ENCODE measurements at places on chromosomes 5 and 9.

- DNase-seq: no peak
Observed at GRCh38 chr5:120007598-120007997, 378.2 kb downstream of the FAM170A start.

DNA sequence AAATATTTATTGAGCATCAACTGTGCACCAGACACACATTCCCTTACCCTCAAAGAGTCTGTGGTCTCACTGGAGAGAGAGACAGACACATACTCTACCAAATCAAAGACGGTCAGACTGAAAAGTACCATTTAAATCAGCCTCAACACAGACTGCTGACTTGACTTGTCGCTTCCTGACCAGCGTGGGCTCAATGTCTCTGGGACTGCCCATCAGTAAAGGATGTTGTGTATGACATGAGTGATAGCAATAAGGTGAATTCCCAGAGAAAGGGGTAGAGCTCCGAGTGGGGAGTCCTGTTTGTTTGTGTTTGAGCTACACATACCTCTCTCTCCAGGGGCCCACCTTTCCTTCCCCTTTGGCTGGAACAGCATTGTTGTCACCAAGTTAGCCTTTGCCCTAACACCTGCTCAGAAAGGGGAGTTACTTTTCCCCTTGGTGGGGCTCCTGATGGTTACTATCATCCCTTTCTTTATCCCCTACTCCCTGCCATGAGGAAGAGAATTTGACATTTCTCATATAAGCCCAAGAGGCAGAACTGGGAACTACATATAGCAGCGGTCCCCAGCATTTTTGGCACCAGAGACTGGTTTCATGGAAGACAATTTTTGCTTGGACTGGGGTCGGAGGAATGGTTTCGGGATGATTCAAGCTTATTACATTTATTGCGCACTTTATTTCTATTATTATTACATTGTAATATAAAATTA, 33.9 kb downstream of the NR4A3 start:
- no peak for DNase-seq

DNA sequence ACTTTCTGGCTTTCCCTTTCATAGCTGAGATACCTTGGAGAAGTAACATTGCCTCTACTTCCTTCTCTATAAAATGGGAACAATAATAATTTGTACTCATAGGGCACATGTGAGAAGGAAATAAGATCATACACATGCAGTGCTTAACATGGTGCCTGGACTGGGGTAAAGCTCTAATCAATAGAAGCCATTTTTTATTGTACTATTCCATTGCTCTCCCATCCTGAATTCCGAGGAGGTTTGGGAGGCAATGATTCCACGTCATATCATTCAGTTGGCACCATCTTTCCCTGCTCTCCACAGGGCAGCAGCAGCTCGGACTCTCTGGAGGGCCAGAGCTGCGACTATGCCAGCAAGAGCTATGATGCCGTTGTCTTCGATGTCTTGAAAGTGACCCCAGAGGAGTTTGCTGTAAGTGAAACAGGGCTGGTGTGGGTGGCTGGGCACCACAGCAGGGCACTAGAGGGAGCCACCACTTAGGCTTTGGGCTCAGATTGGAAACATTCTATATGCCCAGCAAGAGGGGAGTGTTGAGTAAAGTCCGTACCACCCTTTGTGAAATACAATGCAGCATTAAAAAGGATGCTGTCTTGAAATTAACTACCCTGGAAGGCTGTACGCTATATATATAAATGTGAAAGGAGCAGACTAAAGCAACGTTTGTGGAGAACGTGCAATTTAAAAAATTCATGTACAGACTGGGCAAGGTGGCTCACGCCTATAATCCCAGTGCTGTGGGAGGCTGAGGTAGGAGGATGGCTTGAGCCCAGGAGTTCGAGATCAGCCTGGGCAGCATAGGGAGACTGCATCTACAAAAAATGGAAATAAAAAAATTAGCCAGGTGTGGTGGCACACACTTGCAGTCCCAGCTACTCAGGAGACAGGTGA, 51.2 kb downstream of the RALGPS1 start:
- DNase-seq: peak; percentile 67

DNA sequence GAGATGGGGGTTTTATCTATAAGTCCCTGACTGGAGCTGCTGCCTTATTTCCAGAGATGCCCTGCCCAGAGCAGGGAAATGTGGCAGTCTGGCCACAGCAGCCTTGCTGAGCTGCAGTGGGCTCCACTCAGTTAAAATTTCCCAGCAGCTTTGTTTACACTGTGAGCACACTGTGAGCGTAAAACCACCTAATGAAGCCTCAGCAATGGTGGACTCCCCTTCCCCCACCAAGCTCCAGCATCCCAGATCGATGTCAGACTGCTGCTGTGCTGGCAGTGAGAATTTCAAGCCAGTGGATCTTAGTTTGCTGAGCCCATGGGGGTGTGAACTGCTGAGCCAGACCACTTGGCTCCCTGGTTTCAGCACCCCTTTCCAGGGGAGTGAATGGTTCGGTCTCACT, 208.7 kb upstream of the RAI14 start:
- peak; percentile 17 for DNase-seq

GRCh38 chr5:94288937-94289336, 329.5 kb downstream of the KIAA0825 start:
- no peak for DNase-seq

DNA sequence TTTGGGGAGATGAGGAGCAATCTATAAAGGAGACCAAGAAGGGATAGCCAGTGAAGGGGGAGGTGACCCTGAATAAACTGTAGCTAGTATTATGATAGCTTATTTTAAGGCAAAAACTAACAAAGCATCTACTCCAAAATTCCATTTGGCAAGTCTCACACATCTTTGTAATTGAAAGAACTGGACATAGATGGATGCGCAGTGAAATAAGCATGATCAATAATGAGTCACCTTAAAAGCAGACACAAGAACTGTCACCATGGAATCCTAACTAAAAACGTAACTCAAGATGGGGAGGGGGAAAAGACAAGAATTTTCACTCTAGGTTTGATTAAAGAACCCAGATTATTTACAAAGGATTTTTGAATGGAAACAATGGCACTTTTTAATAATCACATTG, 164.5 kb downstream of the MED27 start:
- no peak for DNase-seq

GRCh38 chr5:163631856-163632255, 126.4 kb downstream of the MAT2B start:
- DNase-seq: no peak

DNA sequence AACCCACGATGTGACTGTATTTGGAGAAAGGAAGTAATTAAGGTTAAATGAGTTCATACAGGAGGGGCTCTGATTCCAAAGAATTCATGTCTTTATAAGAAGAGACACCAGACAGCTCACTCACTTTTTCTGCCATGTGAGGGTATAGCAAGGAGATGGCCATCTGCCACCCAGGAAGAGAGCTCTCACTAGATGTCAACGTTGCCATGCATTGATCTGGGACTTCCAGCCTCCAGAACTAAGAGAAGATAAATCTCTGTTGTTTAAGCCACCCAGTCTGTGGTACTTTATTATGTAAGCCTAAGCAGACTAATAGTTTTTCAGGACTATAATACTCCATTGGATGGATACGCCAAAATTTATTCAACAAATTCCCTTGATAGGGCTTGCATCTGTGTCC, 89.8 kb upstream of the RAD23B start:
- DNase-seq: no peak

DNA sequence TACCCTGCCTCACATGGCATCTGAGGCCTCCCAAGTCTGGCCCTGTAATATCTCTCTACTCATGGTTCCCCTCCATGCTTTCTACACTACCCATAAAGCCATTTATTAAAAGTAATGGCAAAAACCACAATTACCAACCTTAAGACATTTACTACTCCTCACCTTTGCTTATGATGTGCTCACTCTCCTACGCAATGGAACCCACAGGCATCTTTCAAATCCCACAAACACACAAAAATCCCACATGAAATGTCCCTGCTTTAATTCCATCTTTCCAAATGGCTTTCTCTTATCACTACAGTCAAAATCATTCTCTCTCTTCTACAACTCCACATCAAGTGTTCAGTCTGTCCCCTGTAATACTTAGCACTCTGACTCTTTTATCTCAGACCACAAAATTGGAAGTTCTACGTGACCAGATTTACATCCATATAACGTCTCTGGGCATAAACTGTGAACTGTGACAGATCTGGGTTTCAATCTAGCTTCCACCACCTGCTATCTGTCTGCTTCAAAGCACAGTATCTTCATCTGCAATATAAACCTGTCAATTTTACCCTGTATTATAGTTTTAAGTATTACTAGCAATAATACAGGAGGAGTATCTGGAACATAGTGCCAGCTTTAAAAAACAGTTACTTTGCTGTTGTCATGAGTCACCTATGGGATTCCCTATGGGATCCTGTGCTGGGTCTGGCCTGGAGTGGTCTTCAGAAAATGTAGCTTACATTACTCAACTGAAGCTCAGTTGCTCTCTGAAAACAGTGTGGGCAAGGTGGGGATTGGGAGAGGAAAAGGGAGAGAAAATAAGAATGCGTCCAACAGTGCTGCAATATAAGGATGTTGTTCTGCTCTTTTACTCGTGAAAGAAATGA, 137.1 kb upstream of the TRIM32 start:
- no peak for DNase-seq

GRCh38 chr5:157196045-157196444, 15.4 kb downstream of the ITK start:
- DNase-seq: no peak

- DNase-seq: no peak
Observed at GRCh38 chr5:76958991-76959767, 6.3 kb downstream of the CRHBP start.

DNA sequence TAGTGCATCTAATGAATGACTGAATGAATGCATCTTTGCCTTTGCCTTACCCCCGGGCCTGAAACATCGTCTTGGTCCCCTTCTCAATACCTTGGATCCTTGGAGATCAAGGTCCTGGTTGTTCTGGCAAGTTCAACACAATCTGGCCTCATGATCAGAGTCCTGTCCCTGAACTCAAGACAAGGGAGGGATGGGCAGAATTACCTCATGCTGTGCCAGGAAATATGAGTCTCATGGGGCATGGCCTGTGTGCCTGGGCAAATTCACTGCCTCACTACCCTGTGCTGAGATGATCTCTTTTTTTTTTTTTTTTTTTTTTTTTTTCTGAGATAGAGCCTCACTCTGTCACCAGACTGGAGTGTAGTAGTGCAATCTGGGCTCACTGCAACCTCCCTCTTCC, 630 bp upstream of the BTNL3 start:
- DNase-seq: no peak

DNA sequence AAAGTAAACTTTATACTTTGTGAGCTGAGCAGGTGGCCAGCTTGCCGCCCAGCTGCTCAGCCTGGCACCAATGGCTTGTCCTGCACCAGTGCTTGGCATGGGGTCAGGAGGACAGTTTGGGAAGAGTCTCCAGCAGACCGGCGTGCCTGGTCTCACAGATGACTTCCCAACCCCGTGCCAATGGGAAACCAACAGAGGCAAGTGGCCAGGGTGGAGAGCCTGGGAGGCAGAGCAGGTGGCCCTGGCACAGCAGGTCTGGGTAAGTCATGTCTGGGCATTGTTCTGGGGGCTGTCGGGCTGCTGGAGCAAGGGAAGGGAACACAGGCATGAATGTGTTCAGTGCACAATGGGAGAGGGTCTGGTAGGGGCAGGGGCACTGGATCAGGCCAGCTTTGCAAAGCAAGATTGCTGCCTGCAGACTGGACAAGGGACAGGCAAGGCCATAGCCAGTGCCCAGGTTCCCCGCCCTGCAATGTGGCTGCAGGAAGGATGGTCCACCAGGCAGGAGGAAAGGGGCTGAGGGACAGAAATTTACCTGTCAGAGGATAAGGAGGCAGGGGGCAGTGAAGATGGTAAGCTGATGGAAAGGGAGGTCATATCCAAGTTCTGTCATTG, 76.2 kb upstream of the ALDH1B1 start:
- no peak for DNase-seq

DNA sequence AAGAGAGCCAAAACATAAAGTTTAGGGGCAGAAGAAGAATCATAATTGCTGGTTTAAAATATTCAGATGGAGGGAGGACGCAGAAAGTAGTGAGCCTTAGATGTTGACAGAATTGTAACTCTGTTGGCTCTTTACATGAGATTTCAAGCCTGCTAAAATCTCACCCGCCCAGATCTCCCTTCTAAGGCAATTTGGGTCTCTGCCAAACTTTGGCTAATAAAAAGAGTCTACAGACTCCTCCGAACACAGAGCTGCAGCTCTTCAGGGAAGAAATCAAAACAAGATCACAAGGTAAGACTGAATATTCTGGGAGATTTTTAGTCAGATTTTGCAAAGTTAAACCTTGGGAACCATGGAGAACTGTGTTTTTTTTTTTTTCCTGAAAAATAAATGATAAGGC, at the start of gene IL33:
TSS of gene IL33 (plus strand) at position 246 of the 400 bp plus-strand sequence. CDS start 25,888 bp downstream, outside the sequence.
- DNase-seq: no peak

DNA sequence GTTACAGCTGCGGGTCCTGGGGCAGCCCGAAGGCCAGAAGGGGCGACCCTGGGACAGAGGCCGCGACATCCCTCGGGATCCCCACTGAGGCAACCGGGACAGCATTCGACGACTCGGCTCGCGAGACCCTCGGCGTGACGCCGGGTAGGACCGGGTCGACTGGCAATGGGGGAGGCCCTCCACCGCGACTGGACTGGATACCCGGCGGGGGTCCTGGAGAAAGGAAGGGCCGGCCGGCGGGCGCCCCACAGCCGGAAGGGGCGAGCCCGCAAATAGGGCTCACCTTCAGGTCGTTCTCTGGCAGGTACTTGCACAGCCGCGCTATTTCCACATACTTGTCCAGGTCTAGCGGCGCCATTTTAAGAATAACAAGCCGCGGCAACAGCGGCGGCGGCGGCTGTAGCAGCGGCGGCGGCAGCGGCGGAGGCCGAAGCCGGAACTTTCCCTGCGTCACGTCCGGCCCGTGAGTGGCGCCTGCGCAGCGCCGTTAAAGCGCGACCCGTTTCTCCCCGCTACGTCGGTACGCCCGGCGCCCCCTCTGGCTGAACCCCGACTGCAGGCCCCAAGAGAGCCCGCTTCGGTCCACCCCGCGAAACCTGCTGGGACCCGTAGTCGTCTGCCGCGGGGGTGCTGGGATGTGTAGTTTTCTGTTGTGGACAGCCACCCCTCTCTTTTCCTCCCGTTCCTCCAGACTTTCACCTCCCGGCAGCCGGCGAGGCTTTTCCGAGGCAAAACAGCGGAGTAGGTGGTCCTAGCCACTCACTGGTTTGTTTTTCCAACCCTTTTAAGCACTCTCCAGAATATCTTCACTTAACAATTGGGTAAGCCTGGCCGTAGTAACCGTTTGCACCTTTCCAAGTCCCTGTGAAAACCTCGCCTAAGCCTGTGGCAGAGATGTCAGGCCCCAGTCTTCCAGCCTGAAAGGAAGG, at the start of gene PPP6C:
TSS of gene PPP6C (minus strand) at position 443 of the 929 bp plus-strand sequence. CDS start at position 358, 85 bp downstream.
- DNase-seq: peak; percentile 99

DNA sequence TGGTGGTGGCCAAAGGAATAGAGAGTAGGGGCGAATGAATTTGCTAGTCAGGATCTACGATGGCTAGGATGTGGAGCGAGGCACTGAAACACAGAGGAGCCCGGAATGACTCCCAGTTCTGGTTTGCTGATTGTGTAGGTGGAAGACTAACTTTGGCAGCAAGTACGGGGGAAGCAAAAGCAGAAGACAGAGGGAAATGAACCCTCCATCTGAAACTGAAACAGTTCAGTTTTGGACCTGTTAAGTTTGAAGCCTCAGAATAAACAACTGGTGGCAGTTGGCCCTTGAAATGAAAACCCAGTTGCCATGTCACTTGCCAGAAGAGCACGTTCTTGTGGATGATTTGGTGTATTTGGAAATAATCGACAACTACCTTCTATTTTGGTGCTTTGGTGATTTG, 15.4 kb upstream of the SMIM15 start:
- DNase-seq: no peak

- no peak for DNase-seq
Observed at GRCh38 chr9:83649515-83649914, 26.6 kb downstream of the IDNK start.

All from neural progenitor cell (in vitro differentiated cells).